ENCODE measurements at places on chromosomes 7 and 10. TPM values are rescaled to one million over a fixed set of nuclear protein-coding genes. Genes with fewer than 3 reads are reported as not detected.

PRR15 gene
- total RNA-seq: 4.5 TPM

GARIN1A gene
- total RNA-seq: 0.32 TPM

RELN gene
- total RNA-seq: 0.65 TPM

STOX1 gene
- total RNA-seq: 0.48 TPM

PYROXD2 gene
- total RNA-seq: 8.3 TPM

SCD gene
- total RNA-seq: 122 TPM

CLEC5A gene
- total RNA-seq: not detected

ZNF775 gene
- 22.2 TPM for total RNA-seq

PKD2L1 gene
- total RNA-seq: not detected

OPN4 gene
- not detected for total RNA-seq

SLC29A3 gene
- total RNA-seq: 3.9 TPM

ACSL5 gene
- 0.52 TPM for total RNA-seq

ITGA8 gene
- under 0.01 TPM for total RNA-seq

OR2A7 gene
- total RNA-seq: 0.13 TPM

ZWINT gene
- total RNA-seq: 17.0 TPM

MRLN gene
- total RNA-seq: not detected

CH25H gene
- 0.32 TPM for total RNA-seq
